SJSA1 (cell line): ENCODE measurements at places on chromosomes 4 and X. TPM values are rescaled to one million over a fixed set of nuclear protein-coding genes. Genes with fewer than 3 reads are reported as not detected.

DNA sequence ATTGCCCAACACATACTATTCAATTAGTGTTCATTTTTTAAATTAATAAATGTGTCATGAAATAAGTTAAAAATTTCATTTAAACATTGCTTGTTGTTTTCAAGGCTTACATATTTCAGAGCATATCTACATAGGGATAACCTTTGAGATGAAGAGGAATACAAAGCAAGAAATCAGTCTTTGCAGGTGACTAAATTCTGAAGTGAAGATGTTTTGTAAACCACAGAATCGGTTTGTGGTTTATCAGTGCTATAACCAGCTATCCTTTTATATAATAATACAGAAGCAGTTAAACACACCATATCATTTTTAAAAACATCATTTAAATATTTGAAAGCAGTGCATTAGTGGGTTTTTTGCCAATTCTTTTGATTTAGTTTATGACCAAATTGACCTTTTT is 26.9 kb downstream of the FAM241A start:
- DNase-seq: no peak

GRCh38 chr4:87270825-87271224 is 50.4 kb upstream of the KLHL8 start:
- no peak for DNase-seq

- no peak for DNase-seq
These were observed 181.5 kb downstream of the SHROOM3 start for GRCh38 chr4:76616526-76616925.

DNA sequence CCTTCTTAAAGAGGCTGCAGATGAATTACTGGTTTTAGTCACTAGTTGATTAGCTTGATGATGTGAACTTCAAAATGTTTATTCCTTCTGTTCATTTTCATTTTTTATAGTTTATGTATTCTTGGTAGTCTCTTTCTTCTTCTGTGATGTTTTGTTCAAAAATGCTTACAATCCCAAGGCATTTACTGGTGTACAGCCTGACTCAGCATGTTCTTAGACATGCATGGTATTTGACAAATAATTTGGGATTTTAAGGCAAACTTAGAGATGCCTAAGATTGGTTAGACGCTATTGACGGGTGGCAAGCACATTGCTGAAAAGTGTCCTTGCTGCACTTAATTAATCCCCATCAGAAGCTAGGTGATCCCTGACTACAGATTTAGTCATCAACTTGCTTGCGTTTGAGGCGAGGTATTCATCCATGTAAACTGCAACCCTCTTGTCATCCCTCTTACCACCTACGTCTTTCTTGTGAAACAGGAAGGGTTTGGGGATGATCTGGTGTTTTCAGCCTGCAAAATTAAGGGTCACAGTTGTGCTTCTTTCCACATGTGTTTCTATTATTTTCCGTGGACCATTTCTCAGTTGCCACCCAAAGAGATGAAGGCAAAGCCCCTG is 331.8 kb downstream of the DKK2 start:
- no peak for DNase-seq

DNA sequence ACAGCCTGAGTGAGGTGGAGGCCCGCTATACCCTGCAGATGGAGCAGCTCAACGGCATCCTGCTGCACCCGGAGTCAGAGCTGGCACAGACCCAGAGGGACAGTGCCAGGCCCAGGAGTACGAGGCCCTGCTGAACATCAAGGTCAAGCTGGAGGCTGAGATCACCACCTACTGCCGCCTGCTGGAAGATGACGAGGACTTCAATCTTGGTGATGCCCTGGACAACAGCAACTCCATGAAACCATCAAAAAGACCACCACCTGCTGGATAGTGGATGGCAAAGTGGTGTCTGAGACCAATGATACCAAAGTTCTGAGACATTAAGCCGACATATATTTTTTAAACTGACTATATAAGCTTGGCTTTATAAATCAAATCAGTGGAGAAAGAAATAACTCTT is 73.3 kb upstream of the HHIP start:
- no peak for DNase-seq

GRCh38 chr4:22986881-22987280 is 294.1 kb downstream of the GBA3 start:
- DNase-seq: no peak

DNA sequence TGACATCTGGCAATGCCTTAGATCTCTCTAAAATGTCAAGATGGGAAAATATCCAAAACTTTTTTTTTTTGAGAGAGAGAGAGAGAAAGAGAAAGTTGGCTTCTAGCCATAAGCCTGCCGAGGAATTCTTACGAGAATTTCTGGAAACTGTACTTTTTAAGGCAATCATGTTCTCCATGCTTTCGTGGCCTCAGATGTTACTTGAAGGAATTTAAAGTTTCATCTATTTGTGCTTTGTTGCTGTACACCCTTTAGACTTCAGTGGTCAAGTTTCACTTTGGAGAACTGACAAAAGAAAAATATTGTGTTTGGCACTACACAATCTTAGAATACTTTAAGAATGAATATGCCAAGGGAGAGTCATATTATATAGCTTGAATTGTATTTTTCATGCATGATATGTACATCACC is 53.9 kb downstream of the FAT4 start:
- no peak for DNase-seq

BST1 gene
- total RNA-seq: 14.2 and 19.3 TPM in 2 replicates

- peak; percentile 3 for DNase-seq
These were observed 32.0 kb downstream of the PAGE2 start for GRCh38 chrX:55120761-55121358.

- no peak for DNase-seq
These were observed 17.1 kb upstream of the CD40LG start for GRCh38 chrX:136630881-136631280.

IRS4 gene
- total RNA-seq: not detected in 2 replicates

GRCh38 chr4:54102531-54103106 is 2.7 kb downstream of the GSX2 start:
- DNase-seq: no peak

- DNase-seq: no peak
These were observed 109.3 kb upstream of the NUDT6 start for GRCh38 chr4:123031664-123032063.

GRCh38 chr4:19130866-19131265 is 1109.3 kb upstream of the LCORL start:
- no peak for DNase-seq

PAGE5 gene
- not detected in 2 replicates for total RNA-seq

GRCh38 chrX:27633328-27633727 is 43.2 kb downstream of the DCAF8L2 start:
- DNase-seq: no peak

DNA sequence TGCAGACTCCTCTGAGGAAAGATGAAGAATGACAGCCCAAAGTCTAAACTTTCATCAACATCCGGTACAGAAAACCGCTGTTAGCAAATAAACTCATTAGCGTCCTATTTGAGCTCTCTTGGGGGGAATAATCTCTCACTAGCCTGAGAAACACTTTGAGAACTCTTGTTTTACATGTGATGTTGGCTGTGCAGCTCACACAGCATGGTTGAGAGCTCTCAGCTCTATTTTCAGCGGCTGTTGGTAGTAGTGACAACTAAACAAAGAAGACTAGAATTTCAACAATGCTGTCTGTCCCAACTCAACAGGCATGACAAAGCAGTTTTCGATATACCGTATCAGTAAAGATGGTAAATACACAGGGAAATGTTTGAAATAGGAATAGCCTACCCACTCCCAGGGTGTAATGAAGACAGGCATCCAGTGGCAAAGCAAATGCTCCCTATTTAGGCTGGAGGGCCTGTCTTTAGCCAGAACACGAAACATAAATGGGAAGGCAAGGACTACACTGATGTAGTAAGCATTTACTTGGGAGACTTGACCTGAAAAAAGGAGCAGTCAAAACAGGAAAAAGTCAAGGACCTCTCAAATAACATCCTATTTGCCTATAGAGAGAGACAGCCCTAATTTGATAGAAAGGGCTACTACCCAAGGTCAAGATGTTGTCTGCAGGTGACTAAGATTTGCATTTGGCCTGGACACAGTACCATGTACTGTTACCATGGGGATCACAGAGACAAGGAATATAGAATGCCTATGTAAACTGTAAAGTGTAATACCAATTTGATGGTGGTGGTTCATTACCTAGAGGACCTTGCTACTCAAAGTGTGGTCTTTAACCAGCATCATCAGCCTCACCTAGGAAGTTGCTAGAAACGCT is 60.4 kb downstream of the PPEF2 start:
- no peak for DNase-seq

RAB28 gene
- total RNA-seq: 18.6 and 23.6 TPM in 2 replicates

GRCh38 chr4:70306076-70306475 is 28.7 kb upstream of the CABS1 start:
- no peak for DNase-seq

SMIM10L2A gene
- not detected in 2 replicates for total RNA-seq
